ENCODE measurements at places on chromosomes 1 and 21.

DNA sequence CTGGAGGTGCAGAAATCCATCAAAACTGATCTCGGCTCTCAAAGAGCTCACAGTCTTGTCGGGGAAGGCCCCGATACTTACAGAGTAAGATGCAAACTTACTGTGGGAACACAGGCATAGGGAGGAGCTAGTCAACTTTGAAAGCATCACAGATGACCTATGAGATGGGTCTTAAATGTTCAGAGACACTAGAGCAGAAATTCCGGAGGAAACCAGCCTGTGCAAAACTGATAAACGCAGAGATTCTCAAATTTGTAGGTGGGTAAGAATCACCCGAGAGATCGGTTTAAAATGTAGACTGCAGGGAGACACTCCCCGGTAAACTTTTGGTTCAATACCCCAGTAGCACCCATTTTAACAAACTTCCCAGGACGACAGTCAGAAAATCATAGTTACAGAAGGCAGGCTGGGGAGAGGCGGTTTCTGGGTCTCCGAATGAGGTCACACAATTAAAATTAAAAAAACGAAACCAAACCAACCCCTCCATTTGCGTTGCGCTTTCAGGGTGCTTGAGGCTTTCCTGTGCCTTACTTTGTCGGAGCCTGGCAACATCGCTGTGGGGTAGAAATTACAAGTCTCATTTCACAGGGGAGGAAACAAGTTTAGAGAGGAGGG lies 755 bp upstream of the THRAP3 start:
- peak; percentile 42 for DNase-seq

GRCh38 chr21:32359719-32360260 lies 33.0 kb downstream of the URB1 start:
- no peak for DNase-seq

- DNase-seq: no peak
Measured at GRCh38 chr1:35660581-35661473, 19.5 kb upstream of the PSMB2 start.

DNA sequence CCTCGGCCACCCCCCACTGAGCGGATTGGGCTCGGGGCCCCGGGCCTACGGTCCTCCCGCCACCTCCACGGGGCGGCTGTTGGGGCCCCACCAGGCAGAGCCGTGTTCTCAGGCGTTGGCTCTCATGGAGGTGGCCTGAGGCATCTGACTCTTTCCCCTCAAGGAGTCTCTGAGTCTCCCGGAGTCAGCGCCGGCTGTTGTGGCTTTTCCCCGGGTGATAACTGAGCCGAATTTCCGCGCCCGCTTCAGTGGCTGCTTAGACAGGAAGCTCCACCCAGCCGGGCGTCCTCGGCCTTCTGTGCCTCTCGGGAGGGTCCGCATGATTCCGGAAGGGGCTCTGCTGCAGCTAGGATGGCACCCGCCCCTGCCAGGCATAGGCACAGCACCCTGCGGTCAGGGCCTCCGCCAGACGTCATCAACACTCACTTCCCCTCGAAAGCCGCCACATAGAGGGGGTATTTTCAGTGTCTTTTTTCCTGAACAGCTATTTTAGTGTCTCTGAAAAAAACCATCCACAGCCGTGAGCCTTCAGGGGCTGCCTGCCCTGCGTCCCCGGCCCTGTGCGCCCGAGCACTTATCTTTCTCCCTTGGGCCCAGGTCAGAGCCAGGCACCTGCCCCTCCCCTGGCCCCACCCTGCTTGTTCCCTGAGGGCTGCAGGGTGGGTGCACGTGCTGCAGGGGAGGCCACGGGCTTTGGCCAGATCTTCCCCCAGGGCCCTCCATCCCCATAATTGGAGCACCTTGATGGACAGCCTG lies 72.9 kb downstream of the SKI start:
- peak; percentile 78 for DNase-seq

GRCh38 chr1:32963746-32964460 lies 706 bp downstream of the RNF19B start:
- peak; percentile 36 for DNase-seq

DNA sequence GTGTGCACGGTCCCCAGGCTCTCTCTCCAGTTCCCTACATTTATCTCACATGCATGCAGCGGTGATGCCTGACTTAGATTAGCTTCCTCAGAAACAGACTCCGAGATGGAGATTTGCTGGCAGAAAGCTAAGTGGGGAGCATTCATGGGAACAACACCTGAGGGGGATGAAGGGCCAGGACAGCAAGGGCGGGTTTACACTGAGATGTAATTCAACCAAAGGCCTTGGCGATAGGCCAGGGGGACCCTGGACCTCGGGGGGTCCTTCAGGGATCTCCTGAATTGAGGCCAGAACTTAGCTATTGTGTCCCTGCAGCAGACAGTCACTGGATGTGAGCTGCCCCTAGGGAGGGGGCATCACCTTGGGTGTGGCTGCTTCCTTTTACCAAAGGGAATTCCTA lies 246.1 kb upstream of the CSF3R start:
- no peak for DNase-seq
